ENCODE measurements at places on chromosomes 2 and 18. TPM values are rescaled to one million over a fixed set of nuclear protein-coding genes. Genes with fewer than 3 reads are reported as not detected.

DNA sequence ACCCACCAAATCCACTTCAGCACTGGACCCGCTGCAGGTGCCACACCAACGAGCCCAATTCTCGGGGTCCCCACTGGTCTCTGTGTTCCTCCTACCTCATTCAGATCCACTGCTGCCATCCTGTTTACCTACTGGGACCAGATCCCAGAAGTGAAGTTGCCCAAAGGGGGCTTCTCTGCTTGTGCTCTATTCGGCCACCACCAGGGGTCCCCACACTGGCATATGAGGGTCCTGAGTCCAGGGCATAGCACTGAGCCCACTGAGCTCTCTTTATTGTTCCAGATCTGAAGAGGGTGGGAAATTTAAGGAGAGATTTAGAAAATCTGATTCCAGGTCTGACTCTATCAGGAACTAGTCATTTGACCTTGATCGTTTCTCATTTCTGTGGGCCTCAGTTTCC is 2.4 kb downstream of the GPR45 start:
- DNase-seq: no peak

- DNase-seq: no peak
These were observed 501.8 kb upstream of the HS6ST1 start for GRCh38 chr2:128820452-128820851.

DNA sequence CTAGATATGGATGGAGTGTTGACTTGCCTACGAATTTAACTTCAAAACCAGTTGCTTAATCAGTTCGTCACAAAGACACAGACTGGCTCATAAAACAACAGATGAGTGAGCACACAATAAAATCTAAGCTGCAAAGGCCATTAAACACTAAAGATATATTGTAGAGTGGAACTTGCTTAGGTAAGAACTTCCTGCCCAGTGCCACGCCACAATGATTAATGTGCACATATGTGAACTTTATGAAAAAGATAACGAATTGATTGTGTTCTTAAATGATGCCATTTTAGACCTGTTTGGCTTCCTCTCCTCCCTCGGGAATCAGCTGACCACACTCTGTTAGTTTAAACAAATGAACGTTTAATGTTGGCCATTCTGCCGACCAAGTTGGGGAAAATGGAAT is 2031.3 kb upstream of the CELF4 start:
- no peak for DNase-seq

- no peak for DNase-seq
These were observed 242.6 kb upstream of the KCNJ3 start for GRCh38 chr2:154455866-154456265.

GRCh38 chr2:135208016-135208415 is 155.9 kb downstream of the RAB3GAP1 start:
- DNase-seq: no peak

DNA sequence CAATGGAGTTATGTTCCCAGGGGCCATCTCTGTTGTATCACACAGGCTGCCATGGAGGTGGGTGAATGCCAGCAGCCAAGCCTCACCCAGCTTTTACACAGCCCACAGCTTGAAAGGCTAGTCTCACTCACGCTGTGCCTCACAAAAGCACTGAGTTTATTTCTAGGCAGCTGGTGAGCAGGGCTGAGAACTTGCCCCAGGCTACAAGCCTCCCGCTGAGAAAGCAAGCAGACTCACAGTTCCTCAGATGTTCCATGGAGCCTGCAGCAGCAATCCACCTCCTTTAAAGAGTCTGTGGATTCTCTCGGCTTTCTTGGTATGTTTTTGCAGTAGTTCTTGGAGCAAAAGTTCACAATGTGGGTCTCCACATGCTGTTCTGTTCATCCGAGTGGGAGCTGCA is 40.9 kb upstream of the ALKAL2 start:
- DNase-seq: no peak

- DNase-seq: no peak
These were observed 10.8 kb downstream of the INPP1 start for GRCh38 chr2:190354003-190354690.

DNA sequence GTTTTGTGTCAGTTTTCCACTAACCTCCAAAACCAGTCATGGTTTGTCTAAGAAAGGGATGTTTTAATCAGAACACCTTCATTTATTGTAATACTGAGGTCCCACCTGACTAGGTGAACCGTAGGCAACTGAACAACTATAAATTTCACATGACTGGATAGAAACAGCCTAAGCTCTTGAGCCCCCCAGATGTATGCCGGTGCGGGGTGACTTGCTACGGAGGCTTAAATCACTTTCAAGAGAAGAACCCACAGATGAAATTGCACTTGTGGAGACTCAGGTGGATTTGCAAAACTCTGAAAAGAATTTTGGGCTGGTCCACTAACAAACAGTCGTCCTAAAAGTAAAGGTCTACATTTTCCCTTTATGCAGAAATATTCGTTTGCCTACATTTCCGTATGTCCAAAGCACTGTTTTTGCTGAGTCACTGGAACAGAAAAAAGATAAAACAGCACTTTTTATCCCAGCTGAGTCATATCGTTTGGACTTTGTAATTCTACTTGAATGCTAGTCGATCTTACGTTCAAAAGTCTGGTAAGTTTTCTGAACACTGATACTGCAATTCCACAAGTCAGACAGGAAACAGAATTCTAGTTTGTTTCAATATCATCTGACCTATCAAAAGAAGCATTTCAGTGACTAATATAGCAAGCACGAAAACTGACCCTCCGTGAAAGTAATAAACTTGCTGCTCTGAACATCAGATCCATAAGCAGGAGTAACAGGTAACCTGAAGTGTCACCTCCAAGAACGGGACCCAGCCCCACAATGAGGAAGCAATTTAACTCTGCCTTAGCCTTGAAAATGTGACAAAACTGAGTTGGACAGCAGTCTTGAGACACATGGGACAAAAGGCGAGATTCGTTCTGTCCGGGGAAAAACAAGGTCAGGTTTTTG is 18.1 kb downstream of the ZNF516 start:
- no peak for DNase-seq

GRCh38 chr2:137185378-137186078 is 420.2 kb downstream of the THSD7B start:
- DNase-seq: no peak

- no peak for DNase-seq
These were observed 196.9 kb downstream of the NRP2 start for GRCh38 chr2:205878999-205879762.

DNA sequence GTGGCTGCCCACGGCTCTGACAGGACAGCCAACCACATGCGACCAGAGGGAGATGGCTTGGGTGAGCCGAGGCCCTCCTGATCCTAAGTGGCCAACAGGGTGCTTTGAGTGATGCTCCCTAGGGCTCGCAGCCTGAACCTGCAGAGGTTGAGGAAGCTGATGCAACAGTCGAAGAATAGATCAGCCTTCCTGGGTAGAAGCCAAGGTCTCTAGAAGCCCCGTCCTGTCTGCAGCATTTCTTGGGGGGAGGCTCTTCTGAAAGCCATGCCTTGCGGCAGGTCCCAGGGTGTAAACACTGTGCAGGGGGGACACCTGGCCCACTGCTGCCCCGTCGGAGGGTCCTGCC is 136.4 kb downstream of the HDAC4 start:
- DNase-seq: no peak

Gene GAREM2
- total RNA-seq: 5.1 TPM

Gene SH2D6
- total RNA-seq: not detected

Gene DYSF
- 20.7 TPM for total RNA-seq

Gene SLC8A1
- 257 TPM for total RNA-seq

Gene OXER1
- 5.4 TPM for total RNA-seq

Gene LYG1
- 1.5 TPM for total RNA-seq

Gene AKAIN1
- not detected for total RNA-seq

Gene MEP1B
- not detected for total RNA-seq

Gene ABHD1
- 1.2 TPM for total RNA-seq
